ENCODE measurements at places on chromosomes 7 and 10.

DNA sequence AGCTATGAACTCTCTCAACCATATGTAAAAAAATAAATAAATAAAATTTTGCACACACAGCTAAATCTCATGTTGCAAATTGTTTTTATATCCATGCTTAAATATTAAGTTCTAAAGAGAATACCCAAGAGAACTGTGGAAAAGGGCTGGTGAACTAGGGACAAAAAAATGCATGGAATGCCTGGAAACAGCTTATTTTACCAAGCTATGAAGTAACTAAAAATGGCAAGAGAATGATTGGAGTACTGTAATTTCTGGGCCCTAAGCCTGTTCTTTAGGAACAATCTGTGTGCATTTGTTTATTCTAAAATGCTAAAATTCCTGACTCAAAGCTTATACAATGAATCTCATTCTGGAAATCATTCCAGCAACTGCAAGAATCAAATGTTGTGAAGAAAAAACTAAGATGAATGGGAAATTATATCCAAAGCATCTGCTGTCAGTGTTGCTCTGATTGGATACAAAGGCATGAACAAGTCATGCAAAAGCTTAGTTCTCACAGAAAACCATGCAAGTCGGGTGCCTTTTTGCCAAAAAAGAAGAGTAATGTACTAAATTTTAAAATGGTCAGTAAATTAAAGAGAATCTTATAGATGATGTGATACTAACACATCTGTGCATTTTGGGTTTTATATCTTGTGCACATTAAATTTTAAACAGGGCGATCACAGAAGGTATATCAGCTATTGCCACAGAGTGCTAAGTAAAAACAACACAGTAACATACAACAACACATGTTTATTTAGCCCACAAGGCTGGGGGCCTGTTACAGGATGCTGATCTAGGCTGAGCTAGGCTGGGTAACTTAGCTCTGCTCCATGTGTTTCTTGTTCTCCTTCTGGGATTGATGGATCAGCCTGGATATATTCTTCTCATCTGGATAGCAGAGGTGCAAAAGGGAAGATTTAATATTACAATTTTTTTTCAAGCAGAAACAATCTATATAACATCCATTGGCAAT is 453.5 kb upstream of the SEMA3A start:
- peak; percentile 82 for DNase-seq

DNA sequence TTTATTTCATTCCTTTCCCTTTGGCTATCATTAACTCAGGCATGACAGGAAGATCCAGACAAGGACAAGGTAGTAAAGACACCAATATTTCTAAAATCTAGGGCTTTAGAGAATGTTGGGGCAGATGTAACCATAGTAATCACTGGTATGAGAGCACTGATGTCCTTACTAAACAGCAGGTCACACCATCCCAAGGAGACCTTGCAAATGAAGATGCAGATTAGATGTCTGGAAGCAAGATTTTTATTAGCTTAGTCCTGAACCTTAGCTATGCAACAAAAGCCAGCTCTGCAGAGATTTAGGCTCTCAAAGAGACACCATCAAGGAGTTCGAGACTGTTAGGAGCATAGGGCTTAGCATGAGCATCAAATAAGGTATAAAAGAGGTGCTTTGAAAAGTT is 23.6 kb upstream of the FRA10AC1 start:
- DNase-seq, result no peak

GRCh38 chr7:74284781-74285259 is 4.4 kb upstream of the CLIP2 start:
- no peak for DNase-seq

GRCh38 chr10:86594535-86594934 is 59.8 kb upstream of the OPN4 start:
- peak; percentile 21 for DNase-seq

DNA sequence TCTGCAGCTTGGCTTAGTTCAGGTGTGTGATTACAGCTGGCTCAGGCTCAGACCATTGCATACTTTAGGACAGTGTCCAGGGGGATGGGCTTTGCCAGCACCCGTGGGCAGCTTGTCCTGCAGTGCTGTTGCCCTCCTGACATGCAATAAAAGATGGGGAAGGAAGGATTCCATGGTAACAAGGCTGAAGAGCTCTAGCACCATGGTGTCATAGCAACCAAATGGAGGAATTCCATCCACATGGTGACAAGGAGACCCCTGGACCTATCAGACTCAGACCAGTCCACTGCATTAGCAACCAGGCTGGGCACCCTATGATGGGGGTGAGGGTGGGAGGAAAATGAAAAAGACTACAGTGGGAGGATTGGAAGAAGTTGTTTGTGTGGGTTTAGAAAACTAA is 49.9 kb downstream of the SORCS3 start:
- DNase-seq, result no peak

- no peak for DNase-seq
Observed at GRCh38 chr10:69883310-69884023, 81.8 kb downstream of the COL13A1 start.

DNA sequence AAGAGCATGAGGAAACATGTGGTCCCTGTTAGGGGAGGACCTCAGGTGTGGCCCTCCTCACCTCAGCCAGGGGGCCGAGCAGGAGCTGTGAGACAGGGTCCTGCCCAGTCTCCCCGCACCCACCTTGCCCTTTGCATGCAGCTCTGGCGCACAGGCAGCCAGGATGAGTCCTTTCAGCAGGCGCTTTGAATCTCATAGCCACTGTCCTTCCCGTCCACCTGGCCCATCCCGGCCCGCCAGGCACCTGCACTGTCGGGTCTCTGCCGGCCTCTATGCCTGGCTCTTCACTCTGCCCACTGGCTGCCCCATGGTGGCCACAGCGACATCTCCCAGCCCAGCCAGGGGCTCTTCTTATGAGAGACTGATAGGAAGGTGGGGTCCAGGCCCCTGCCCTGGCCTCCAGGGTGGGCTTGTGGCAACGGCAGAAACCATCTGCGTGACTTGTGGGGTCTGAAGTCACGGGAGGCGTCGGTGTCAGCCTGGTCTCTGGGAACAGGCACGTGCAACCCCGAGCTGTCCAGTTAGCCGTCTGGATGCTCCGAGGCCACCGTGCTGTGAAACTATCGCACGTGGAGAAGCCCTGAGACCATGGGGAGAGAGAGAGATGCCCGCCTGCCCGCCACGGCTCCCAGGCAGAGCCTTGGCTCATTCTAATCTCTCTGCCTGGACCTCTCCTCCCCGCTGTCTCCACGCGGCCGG is 37.4 kb downstream of the FOXL3 start:
- no peak for DNase-seq

- no peak for DNase-seq
Observed at GRCh38 chr7:126606331-126606730, 646.4 kb downstream of the GRM8 start.

DNA sequence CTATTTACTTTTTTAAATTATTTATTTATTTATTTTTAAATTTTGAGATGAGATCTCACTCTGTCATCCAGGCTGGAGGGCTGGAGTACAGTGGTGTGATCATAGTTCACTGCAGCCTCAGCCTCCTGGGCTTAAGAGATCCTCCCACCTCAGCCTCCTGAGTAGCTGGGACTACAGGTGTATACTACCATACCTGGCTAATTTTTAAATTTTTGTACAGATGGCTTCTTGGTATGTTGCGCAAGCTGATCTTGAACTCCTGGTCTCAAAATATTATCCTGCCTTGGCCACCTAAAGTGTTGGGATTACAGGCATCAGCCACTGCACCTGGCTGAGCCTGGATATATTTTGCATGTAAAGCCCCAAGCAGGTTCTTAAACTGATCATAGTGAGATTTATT is 7.6 kb downstream of the CHST12 start:
- DNase-seq, result no peak

DNA sequence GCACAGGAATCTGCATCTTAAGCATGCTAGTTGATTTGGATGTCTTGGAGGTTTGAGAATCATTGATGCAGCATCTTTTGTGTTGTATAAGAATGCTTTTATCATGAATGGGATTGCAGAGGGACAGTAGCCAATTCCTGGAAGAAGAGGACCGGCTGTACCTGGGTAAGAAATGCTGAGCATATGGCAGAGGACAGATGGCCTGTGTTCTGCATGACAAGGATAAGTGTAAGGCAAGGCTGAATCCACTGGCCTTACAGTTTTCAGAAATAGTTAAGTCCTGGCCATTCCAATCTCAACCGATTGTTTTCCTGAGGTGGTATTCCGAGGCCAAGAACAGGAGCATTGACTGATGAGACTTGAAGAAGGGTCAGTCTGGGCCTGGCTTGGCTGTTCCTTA is 24.4 kb upstream of the KBTBD2 start:
- DNase-seq, result no peak

- DNase-seq, result no peak
Observed at GRCh38 chr7:18289788-18290187, 205.8 kb upstream of the HDAC9 start.

All from adipocyte (in vitro differentiated cells).